ENCODE measurements at places on chromosomes 2 and 18. TPM values are rescaled to one million over a fixed set of nuclear protein-coding genes. Genes with fewer than 3 reads are reported as not detected.

Gene RGPD6
- total RNA-seq, result 15.1 TPM

Gene CPS1
- 49.3 TPM for total RNA-seq

Gene ZC3H6
- 4.3 TPM for total RNA-seq

Gene ALK
- total RNA-seq, result 0.12 TPM

Gene MRPL53
- total RNA-seq, result 95.5 TPM

Gene RNF181
- 388 TPM for total RNA-seq

Gene MC4R
- not detected for total RNA-seq

Gene ANKRD62
- not detected for total RNA-seq

Gene UPP2
- total RNA-seq, result not detected

Gene GNLY
- total RNA-seq, result not detected

- no peak for DNase-seq
Measured at GRCh38 chr2:208285853-208286252, 19.8 kb downstream of the PIKFYVE start.

DNA sequence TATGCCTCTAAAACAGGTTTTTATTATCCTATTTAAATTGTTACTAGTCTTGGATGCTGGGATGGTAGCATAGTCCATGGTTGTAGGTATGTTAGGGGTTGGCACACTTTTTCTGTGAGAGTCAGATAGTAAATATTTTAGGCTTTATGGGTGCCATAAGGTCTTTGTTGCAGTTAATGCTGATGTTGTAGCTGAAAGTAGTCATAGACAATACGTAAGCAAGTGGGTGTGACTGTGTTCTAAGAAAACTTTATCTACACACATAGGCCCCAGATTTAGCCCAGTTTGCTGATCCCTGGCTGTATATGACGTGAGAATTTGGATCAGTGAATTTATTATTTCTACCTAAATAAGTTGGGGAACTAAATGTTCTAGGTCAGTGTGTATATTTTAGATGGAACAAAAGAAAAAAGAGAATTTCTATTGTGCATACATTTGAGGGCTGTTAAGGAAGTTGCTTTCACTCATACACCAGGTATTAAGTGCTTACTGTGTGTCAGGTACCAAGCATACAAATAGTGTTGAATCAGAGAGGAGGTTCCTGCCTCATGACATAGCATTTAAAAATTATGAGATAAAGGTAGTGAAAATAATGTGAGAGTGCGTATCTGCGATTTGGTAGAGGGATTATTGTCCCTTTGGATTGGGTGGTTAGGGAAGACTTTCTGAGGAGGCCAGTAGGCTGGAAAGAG lies 39.4 kb downstream of the AGFG1 start:
- DNase-seq, result no peak

DNA sequence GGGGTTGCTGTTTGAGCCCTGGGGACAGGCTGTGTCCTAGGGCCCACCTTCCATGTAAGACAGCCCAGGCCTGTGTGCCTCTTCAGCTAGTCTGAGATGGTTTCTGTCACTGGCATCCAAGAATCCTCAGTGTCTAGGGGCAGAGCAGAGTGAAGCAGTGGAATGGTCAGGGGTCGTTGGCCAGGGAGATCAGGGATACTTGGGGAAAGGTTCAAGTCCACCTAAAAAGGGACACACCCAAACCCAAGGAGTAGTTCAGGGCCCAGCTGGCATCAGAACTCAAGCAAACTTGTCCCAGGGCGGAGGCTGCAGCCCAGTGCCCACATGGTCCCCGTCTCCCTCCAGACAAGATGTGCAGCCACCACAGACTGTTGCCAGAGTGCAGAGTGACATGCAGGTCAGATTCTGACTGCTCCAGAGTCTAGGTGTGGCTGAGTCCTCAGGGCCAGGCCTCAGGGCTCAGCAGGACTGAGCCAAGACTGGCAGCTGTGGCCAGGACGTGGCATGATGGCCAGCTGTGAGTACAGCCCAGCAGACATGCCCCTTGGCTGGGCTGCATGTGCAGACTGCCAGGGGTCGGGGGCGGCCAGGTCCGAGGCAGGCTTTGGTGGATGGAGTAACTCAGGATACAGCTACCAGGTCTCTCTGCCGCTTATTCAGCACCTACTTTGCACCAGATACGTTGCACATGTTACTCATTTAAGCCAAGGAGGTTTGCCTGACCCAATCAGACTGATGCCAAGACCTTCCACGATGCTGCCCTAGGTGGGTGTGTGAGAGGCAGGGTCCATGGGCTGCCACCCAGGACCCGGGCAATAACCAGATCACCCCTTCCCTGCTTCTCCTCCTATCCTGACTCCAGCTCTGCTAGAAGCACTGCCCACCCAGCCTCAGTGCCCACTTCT lies 146.6 kb downstream of the SMAD7 start:
- no peak for DNase-seq

DNA sequence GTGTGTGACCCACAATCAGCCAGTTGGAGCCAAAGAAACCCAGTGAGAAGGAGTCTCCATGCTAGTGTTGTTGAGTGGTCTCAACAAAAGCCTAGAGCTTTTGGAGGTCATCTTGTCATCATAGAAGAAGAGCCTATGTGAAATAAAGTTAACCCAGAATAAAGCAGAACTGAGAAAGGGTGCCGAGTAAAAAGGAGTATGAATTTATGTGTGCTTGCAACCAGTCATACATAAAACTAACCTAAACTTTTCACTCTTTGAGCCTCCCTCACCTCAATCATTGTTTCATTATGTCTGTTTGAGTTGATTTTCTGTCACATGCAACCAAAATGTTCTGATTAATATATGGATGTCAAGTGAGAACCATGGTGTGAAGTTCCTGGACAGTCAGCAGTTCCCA lies 599.3 kb upstream of the ZEB2 start:
- DNase-seq, result no peak

DNA sequence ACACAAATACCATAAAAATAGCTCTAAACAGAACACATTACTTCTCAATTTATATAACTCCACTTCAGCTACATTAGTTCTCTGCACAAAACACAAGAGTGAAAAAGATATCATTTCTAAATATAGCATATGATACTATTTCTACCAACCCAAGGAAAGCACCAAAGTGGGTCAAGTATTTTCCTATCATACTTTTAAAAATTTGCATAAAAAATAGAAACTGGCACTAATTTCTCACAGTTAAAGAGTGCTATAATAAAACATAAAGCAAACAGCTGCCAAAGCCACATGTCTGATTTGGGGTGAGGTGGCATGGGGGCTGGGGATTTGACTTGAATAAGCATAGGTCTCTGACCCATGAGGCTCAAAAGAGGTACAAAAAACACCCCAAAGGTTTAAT lies 61.5 kb downstream of the BARD1 start:
- DNase-seq, result no peak

GRCh38 chr2:9547262-9547991 lies 8.2 kb downstream of the ADAM17 start:
- DNase-seq, result peak; percentile 29

- DNase-seq, result peak; percentile 57
Measured at GRCh38 chr2:54456612-54457322, 640 bp downstream of the SPTBN1 start.

- no peak for DNase-seq
Measured at GRCh38 chr2:41597680-41598079, 450.1 kb upstream of the PKDCC start.

DNA sequence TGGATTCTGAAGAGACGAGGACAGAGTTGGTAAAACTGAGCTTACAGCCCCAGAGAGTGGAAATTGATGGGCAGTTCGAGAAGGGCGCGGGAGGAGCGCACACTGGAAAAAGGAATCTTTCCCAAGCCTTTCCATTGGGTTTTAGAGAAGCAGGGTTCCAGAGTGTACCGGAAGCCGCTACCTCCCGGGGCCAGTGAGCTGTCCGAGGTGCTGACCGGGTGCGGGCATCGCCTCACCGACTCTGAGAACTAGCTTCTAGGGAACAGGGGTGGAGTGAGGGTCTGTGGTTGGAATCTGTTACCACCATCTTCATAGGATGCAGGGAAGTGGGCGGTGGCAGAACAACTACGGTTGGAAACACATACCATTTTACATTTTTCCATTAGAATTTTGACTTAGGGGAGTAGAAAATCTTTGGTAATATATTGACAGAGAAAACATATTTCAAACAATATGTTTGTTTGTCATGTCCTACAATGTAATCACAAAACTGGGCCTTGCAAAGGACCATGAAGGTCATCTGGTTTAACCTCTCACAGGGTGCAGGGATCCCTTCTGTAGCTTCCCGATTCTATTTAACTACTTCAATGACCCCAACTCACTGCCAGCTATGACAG lies 724 bp downstream of the NMS start:
- peak; percentile 14 for DNase-seq

- DNase-seq, result no peak
Measured at GRCh38 chr2:231568785-231569435, 23.8 kb upstream of the TEX44 start.

DNA sequence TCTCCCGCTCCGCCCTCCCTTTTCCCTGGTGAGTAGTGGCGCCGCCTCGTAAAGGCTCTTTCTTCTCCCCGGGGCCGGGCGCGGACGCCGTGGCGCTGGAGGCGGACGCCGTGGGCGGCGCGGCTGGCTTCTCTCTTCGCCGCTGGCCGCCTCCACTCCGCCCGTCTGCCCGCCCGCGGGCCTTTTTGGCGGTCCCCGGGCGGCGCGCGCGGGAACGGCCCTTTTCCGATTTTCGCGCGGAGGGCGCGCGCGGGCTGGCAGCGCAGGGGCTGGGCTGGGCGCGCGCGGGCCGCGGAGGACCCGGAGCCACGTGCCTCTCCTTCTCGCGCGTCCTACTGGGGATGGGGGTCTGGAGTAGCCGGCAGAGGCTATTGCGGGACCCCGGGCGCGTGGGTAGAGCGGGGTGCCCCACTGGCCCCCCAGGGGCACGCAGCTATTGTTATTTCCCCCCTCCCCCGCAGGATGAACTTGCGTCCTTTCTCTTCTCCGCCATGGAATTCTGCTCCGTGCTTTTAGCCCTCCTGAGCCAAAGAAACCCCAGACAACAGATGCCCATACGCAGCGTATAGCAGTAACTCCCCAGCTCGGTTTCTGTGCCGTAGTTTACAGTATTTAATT lies 472 bp downstream of the SLC20A1 start:
- DNase-seq, result no peak

DNA sequence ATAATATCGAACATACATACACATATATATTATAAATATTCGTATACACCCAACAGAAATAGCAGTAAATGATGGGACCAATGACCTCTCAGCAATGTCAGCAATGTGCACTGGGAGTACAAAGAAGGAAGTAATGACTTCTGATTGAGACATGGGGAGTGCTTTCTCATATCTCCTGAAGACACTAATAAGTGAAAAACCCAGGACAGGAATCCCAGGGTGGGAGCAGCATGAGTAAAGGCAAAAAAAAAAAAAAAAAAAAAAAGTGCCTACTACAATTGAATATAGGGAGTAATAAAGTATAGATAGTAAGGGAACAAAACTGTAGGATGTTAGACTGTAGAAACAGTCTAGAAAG lies 491.3 kb downstream of the IRS1 start:
- DNase-seq, result no peak

DNA sequence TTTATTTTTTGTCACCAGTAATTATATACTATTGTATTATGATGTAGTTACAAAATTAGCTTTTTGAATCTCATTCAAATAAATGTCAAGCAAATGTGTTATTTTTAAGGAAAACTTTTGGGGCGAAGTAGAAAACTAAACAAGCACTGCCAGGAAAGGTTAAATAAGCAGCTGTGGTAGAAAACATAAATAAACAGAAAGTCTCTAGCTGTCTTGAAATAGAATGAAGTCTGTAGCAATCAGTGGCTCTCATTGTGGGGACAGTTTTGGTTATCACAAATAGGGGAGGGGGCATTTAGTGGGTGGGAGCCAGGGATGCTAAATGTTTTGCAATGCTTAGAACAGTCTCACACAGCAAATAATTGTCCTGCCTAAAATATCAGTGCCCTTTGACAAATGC lies 3.4 kb downstream of the INSIG2 start:
- DNase-seq, result no peak

DNA sequence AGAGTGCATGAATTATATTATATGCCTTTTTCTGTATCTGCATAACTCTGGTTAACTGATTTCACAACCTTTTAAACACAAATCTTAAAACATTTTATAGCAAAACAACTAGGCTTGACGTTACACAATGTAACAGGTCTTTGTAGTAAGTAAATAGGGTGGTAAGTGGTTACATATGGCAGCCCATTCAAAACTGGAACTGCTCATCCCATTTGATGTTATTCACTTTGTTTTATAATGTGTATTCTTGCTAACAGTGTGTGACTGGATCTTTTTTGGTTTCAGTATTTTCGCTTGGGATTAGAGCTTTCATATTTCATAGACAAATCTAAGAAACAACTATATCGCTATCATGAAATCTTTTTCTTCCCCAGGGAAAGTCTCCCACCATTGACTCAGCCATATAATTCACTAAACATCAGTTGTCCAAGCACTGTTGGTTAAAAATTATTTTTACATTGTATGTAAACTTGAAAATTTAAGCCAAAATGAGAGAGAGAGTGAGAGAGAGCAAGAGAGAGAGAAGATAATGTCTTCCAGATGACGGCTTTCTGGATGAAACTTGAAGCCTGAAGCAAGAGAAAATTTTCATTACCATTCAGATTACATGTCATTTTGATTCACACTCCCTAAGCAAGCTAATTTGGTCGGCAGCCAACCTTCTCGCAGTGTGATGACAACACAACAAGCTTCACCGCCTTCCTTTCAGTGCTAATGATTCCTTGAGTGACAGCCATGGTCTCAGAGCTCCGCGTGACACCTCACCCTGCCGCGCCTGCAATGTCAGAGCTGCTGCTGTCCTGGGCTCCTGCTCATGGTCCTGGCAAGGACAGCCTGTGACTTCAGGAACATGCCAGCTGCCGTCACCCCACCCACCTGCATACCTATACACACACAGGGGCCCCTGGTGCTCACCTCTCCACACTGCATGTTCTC lies 946.9 kb upstream of the SOX11 start:
- no peak for DNase-seq

GRCh38 chr2:96891591-96892333 lies 21.9 kb upstream of the SEMA4C start:
- peak; percentile 73 for DNase-seq

DNA sequence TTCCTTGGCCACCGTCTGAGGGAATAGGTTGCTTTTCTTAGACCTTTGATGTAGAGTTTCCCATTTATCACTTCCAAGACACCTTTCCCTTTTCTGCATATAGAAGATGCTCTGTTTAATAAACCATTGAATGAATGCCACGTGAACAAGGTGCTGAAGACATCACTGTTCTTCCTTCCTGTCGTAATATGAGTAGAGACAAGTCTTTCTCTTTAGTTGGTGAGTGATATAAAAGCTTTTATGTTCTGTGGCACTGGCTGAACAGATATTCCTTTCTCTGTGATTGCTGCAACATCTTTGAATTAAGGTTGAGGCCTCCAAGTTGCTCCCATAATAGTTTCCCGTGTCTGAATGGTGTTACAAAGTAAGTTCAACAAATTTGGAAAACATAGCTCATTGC lies 38.7 kb downstream of the TTC39C start:
- DNase-seq, result peak; percentile 4
